Motor neuron (in vitro differentiated cells): ENCODE measurements at places on chromosomes 6 and 20. TPM values are rescaled to one million over a fixed set of nuclear protein-coding genes. Genes with fewer than 3 reads are reported as not detected.

The THEMIS gene
- total RNA-seq = 0.27 and 0.31 TPM in 2 replicates

The CYP24A1 gene
- total RNA-seq = 2.8 and 3.3 TPM in 2 replicates

The TBPL1 gene
- 77.9 and 78.7 TPM in 2 replicates for total RNA-seq

The LST1 gene
- 0.21 and 0.32 TPM in 2 replicates for total RNA-seq

The OSBPL2 gene
- 22.0 and 22.4 TPM in 2 replicates for total RNA-seq

The DEFB113 gene
- total RNA-seq = not detected in 2 replicates

The ELOVL2 gene
- 3.4 and 3.5 TPM in 2 replicates for total RNA-seq

The TNFRSF21 gene
- total RNA-seq = 21.3 and 23.1 TPM in 2 replicates

The SLC35D3 gene
- not detected in 2 replicates for total RNA-seq

The WRNIP1 gene
- 37.7 and 38.9 TPM in 2 replicates for total RNA-seq

The VIP gene
- total RNA-seq = not detected in 2 replicates

The HSPA12B gene
- 0.58 and 0.64 TPM in 2 replicates for total RNA-seq

The COL12A1 gene
- total RNA-seq = 0.16 and 0.38 TPM in 2 replicates

The FOXO3 gene
- 19.5 and 19.7 TPM in 2 replicates for total RNA-seq

The DPPA5 gene
- not detected in 2 replicates for total RNA-seq

The JPH2 gene
- total RNA-seq = 0.09 and 0.26 TPM in 2 replicates

The PRKN gene
- total RNA-seq = 1.8 and 2.3 TPM in 2 replicates

The MAK gene
- total RNA-seq = 5.1 and 6.5 TPM in 2 replicates

The UBE2V1 gene
- 76.2 and 86.2 TPM in 2 replicates for total RNA-seq

The SLA2 gene
- 0.30 and 0.36 TPM in 2 replicates for total RNA-seq

The C6orf141 gene
- total RNA-seq = 0.38 TPM in 1 of 2 replicates, not detected in the other

The BEND3 gene
- total RNA-seq = 5.3 and 5.6 TPM in 2 replicates

The RALY gene
- 76.7 and 104 TPM in 2 replicates for total RNA-seq

The MYB gene
- 0.67 and 1.1 TPM in 2 replicates for total RNA-seq

The PXT1 gene
- total RNA-seq = 0.45 and 0.87 TPM in 2 replicates

The OLIG3 gene
- total RNA-seq = 1.1 and 1.6 TPM in 2 replicates

The CNKSR3 gene
- 8.5 and 8.9 TPM in 2 replicates for total RNA-seq

The RWDD2A gene
- total RNA-seq = 4.0 and 4.5 TPM in 2 replicates

The EXOC2 gene
- 19.5 and 19.6 TPM in 2 replicates for total RNA-seq

The ANKRD6 gene
- total RNA-seq = 46.9 and 47.0 TPM in 2 replicates

The PSMB8 gene
- total RNA-seq = 0.38 TPM in 1 of 2 replicates, not detected in the other

The TRERF1 gene
- total RNA-seq = 4.0 and 5.3 TPM in 2 replicates

The MAFB gene
- total RNA-seq = 6.9 TPM in 2 replicates

The HRH3 gene
- total RNA-seq = 1.4 and 1.5 TPM in 2 replicates

The MOG gene
- 0.31 TPM in 1 of 2 replicates, not detected in the other for total RNA-seq

The PSORS1C2 gene
- total RNA-seq = 0.81 and 1.6 TPM in 2 replicates

The EPPIN gene
- 0.32 and 0.61 TPM in 2 replicates for total RNA-seq

The SOX18 gene
- 0.05 TPM in 1 of 2 replicates, not detected in the other for total RNA-seq

The CST5 gene
- not detected in 2 replicates for total RNA-seq

The GTF3C6 gene
- total RNA-seq = 68.4 and 70.6 TPM in 2 replicates

The RAD21L1 gene
- total RNA-seq = not detected in 2 replicates
